ENCODE measurements at places on chromosomes 5 and 9.

GRCh38 chr9:111597852-111598732 is 1.4 kb downstream of the PTGR1 start:
- peak; percentile 58 for DNase-seq

GRCh38 chr5:72438141-72438540 is 69.1 kb downstream of the ZNF366 start:
- DNase-seq: no peak

- DNase-seq: peak; percentile 6
These were observed 47.3 kb upstream of the TRMT10B start for GRCh38 chr9:37706290-37706689.

GRCh38 chr5:141711687-141712086 is 29.7 kb upstream of the ARAP3 start:
- no peak for DNase-seq

DNA sequence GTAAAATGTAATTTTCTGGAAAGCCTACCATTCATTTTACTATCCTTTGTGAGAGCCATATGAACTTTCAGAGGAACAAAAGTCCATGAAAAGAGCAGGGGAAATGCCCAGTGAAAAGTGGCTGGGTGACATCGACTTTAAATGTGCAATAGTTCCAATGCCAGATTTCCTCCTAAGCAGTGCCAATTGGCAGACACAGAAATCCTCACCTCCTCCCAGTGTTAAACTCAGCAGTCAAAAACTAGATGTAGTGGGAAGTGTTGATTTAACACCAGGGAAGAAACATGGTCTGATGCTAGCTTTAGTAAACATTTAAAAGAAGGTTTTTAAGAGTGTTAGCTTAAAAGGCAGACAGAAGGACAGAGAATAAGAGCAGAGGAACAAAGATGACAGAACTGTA is 2055.2 kb downstream of the MAT2B start:
- DNase-seq: no peak

DNA sequence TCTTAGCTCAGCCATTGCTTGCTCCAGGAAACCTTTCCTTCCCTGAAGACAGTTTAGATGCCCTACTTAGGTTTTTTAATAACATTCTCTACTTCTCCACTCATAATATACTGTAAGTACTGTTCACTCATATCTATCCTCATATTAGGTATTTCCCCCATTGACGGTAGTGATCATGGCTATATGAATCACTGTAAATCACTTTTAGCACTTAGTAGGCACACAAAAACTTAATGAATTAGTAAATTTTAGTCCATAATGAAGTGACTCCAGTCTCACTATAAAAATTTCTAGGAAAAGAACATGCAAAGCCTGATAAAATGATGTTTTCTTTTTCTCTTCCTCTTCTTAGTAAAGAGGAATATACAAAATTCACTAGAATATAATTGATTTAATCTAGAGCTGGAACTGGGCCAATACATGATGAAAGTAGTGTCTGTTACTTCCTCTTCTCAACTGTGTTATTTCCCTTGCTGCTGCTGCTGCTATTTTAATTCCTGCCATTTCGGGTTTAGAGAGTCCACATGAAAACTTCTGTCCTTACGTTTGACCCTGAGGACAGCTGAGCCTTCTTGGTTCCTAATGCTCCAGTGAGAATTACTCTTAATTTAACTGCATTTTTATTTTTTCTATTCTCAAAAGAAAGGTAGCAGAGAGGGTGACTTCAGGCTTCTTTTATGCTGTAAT is 73.5 kb downstream of the LNPEP start:
- DNase-seq: peak; percentile 93

DNA sequence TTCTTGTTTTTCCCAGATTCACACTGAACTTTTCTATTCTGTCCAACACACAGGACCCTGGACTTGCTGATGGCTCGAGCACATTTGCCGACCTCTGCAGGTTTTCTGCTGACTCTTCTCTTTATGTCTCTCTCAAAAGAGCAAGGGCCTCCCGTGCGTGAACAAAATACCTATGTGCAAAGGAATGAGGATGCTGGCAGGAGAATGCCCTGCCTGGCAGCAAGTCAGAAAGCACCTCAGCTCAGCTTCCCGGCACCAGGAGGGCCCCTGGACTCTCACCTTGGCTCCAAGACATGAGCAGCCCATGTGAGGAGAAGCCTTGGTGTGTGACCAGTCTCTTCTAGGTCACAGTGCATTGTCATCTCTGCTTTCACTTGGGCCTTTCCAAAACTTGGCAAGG is 36.1 kb downstream of the PAPPA start:
- DNase-seq: no peak

DNA sequence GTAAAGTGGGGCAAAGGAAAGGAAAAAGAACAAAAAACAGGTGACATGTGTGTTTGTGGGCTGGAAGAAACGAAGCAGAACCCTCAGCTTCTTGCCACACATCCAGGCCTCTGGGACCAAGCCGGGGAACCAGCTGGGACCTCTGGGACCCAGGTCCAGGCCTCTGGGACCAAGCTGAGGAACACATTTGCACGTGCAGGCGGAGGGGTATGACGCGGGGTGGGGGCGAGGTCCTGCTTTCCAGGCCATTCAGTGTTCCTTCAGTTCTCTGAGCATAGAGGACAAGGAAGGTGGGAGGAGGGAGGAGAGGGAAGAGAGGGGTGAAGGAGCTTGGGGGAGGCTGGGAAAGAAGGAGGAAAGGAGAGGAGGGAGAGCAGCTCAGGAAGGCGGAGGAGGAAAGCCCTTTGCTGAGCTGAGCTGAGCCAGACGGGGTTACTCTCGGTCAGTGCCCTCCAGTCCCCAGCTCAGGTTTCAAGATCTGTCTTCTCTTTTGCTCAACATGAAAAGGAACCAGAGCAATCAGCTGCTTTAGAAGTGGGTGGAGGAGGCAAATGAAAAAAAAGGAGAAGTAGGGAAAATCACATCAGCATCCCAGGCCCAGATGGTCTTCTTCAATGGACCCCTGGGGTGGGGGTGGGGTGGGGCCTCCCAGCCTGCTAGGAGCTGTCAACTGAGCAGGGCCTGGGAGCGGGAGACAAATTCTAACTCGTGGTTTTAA is 59.1 kb downstream of the ABCA1 start:
- DNase-seq: peak; percentile 95

DNA sequence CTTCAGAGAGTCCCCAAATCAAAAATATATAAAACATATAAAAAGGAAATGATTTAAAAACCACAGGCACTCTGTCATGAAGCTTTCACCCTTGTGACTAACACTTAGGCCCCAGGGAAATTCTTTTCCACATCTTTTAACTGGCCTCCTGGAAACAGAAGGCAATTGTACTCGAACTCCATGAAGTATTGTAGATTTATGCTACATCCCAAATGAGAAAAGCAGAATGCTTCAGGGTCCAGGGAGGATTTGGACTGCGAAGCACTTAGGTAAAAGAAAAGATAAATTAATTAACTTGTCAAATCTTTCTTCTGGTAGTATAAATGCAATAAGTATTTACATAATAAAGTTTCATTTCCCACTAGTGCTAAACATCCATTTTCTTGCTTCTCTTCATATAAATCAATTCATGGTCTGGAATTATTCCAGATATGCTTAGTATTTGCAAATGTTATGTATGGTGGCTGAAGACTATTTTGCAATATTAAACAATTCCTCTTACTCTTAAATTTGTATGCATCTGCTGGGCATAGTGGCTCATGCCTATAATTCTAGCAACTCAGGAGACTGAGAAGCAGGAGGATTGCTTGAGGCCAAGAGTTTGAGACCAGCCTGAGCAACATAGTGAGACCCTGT is 64.9 kb upstream of the ELL2 start:
- peak; percentile 1 for DNase-seq

DNA sequence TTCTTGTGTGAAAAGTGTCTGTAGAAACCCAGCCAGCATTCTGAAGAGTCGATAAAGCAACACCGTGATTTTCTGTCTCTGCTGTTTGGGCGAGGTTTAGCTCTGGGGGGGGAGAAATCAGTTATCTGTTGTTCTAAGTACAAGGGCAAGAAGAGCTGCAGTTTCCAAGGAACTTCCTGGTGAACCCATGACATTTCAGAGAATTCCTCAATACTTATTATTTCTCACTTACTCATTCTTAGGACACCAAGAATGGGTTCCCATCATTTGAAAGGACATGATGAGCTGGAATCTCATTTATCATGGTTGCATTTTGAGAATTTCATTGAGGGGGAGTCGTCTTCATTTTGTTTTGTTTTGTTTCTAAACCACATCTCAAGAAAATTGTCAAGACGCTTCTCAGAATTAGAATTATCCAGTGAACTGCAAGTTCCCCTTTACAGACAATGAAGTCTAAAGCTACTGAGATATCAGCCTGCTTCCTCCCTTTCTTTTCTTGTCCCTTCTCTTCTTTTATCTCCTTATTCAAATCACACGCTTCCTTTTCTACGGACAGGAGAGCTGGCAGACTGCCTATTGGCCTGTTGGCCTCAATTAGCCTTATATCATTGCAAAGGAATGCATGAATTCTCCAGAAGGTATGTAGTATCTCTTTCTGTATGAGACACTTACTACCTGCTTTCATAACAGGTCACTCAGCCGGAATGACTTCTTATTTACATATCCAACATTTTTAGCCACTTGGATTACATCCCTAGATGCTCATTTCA is 53.7 kb downstream of the ZNF462 start:
- no peak for DNase-seq

DNA sequence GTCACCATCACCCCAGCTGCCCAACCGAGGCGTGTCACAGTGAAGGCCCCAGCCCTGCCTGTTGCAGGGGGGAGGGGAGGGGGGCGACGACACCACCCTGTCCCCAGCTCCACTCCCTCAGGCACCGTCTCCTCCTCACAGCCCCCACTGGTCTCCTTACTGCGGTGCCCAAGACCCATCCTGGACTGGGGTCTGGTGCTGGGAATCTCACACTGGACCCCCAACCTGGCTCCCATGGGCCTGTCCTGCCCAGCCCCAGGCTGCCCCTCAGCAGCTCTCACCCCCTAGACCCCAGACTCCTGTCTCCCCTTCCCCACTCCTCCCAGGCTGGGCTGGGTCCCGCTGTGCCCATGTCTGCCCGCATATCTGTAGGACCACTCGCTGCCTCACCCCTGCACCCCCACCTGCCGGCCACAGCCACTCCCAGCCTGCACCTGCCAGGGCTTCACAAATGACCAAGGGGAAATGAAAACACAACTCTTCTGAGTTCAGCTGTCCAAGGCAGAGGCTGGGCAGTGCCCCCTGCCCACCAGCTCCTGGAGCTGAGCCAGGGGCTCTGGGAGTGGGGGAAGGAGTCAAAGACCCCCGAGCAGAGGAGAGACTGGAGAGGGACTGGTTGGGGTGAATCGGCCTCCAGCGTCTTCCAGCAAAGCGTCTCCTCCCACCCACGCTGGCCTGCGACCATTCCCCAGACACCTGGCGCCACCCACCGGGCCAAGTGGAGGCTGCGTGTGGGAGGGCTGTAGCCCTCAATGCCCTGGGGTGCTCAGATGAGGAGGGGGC is 32.6 kb upstream of the EGFL7 start:
- peak; percentile 33 for DNase-seq

- no peak for DNase-seq
These were observed 137.8 kb downstream of the SEMA6A start for GRCh38 chr5:116436674-116437350.

GRCh38 chr9:100350188-100350587 is 2.6 kb downstream of the TEX10 start:
- no peak for DNase-seq

DNA sequence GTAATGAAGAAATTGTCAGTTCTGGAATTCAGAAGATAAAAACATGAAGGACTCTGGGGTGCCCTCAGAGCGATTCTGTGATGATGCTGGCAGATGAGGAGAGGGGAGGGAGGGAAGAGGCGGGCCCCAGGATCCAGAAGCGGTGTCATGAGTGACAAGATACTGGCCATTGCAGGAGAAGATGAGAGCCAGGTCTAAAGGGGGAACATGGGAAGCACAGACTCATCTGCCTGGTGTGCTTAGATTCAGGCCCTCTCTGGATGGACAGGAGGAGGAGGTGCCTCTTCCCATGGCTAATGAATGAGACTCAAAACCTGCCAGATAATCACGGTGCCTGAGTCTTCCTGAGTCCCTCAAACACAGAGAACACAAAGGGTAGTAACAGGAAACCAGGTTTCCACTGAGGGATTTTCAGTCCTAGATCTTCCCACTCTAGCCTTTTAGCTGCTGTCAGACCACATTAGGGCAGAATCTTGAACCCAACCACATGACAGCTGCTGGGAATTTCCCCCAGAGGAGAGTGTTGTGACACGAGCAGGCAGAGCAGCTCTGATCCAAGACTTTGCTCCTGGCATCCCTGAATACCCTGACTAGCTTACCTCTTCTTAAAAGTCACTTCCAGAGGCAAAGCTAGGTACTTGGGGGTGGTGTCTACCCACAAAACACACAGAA is 28.2 kb upstream of the HSPA9 start:
- DNase-seq: no peak

- DNase-seq: peak; percentile 60
These were observed 62.0 kb upstream of the MEF2C start for GRCh38 chr5:88944751-88945531.

DNA sequence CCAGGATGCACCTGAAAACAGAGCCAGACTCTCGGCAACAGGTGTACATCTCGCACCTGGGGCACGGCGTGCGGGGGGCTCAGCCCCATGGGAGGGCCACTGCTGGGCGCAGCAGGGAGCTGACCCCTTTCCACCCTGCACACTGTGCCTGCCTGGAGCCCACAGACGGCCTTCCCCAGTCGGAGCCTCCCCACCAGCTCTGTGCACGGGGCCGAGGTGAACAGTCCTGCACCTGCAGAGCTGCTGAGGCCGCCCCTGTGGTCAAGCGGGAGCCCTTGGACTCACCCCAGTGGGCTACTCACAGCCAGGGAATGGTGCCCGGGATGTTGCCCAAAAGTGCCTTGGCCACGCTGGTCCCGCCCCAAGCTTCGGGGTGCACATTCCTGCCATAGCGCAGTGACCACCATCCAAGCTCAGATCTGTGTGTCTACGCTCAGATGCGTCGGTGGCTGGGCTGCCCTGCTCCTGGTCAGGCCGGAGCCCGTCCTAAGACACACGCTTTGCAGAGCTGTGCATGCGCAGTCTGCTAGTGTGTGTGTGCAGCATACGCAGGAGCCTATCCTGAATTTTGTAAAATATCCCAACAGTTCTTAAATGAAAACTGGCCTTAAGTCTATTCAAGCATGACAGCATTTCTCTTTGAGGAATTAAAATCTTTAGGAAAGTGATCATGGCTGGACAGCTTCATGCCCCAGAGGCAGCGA is 8.4 kb upstream of the EXOC3 start:
- no peak for DNase-seq

DNA sequence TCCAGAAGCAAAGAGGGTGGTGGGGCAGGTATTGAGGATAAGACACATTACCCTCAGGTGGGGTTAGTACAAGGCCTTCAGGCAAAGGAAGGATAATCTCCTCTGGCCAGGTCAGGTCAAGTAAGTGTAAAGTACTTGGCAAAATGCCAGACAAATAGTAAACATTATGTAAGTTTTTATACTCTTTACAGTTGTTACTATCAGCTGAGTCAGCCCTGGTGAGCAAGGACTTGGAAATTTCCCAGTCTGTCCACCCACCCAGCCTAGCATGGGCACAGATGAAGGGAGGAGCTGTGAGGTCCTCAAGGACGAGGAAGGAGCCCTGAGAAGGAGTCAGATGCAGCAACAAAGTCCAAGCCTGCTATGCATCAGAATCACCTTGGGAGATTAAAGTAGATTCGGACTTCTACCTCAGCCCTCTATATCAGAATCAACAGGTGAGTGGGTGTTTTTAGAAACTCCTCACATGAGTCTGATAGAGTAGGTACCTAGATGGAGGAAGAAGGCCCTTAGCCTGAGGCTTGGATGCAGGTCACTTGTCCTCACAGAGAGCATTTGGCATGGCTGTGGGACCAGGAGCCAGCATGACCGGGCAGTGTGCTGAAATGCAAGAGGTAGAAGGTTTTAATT is 50.2 kb upstream of the BARX1 start:
- DNase-seq: no peak

GRCh38 chr5:16733331-16734006 is 116.7 kb upstream of the RETREG1 start:
- DNase-seq: no peak

- DNase-seq: no peak
These were observed 812.0 kb downstream of the CDH18 start for GRCh38 chr5:19175776-19176570.

Measured in MV-4-11 (cell line).